ENCODE measurements at places on chromosomes 1 and 21.

- peak; percentile 55 for DNase-seq
Measured at GRCh38 chr1:54944610-54945392, 35.6 kb upstream of the TMEM61 start.

- DNase-seq: peak; percentile 90
Measured at GRCh38 chr1:150876119-150876454, 312 bp downstream of the ARNT start.

DNA sequence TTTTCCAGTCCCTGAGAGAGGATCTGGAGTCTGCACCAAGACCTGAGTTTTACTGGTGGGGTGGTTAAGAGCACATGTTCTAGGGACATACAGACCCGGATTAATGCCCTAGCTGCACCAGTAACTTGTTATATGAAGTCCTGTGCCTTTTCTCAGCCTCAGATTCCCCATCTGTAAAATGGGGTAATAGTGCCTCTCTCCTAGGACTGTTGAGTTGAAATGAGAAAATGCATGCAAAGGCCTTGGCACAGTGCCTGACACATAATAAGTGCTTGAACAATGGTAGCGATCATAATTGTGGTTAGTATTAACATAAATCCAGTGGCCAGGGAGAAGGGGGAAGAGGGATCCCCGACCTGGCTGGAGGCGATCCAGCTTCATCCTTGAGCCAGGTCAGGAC lies 12.3 kb downstream of the AHDC1 start:
- no peak for DNase-seq

DNA sequence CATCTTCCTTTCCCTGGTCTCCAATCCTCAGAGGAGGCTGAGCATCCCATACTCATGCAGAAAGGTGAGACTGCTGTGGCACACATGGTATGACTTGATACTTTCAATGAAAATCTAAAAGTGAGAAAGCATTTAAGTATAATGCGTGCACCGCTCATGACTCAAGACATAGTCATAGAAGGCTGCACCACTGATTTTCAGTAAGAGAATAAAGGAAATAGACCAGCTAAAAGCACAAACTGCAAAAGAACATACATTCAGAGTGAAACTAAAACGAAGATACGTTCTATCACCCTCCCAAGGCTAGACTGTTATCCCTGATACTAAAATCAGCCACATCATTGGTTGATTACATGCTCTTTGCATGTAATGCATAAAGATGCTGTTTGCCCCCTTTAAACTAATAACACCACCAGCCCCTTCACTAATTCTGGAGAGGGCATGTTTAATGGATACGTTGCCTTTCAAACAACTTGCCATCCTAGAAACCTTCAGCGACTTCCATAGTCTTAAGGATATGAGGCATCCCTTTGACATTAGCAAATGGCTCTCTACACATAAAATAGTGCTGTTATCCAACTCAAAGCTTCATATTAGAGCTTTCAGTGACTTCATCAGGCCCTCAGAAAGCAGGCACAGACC lies 2.1 kb downstream of the PLD5 start:
- DNase-seq: no peak

DNA sequence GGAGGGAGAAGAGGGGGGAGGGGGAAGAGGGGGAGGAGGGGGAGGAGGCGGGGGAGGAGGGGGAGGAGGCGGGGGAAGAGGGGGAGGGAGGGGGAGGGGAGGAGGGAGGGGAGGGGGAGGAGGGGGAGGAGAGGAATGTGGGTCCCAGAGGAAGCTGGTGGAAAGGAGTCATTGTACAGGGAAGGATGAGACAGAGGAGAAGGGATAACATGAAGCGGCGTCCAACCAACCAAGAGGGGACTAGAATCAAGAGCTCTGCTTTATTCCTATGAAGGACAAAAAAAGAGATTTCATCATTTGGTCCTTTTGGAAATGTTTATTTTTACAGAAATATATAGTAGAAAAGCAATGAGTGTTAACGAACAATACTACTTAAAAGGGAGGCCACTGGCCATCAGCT lies 24.5 kb downstream of the COA6 start:
- DNase-seq: no peak
